ENCODE measurements at places on chromosomes 2 and 18.

GRCh38 chr2:218334531-218334930, 22.1 kb upstream of the CATIP start:
- DNase-seq = no peak

DNA sequence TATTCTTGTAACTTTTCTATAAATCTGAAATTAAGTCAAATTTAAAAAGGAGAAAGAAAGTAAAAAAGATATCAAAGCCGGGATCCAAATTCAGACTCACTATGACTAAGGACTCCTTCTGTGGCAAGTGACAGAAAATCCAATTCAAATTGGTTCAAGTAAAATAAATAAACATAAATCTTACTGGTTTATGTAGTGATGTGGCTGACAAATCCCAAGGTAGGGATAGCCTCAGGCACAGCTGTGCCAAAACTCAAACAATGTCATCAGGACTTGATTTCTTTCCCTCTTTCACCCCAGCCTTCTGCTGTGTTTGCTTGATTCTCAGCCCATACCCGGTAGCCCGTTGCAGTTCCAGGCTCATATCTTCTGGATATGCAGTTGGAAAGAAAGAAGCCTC, 284.6 kb downstream of the SP3 start:
- DNase-seq = no peak

DNA sequence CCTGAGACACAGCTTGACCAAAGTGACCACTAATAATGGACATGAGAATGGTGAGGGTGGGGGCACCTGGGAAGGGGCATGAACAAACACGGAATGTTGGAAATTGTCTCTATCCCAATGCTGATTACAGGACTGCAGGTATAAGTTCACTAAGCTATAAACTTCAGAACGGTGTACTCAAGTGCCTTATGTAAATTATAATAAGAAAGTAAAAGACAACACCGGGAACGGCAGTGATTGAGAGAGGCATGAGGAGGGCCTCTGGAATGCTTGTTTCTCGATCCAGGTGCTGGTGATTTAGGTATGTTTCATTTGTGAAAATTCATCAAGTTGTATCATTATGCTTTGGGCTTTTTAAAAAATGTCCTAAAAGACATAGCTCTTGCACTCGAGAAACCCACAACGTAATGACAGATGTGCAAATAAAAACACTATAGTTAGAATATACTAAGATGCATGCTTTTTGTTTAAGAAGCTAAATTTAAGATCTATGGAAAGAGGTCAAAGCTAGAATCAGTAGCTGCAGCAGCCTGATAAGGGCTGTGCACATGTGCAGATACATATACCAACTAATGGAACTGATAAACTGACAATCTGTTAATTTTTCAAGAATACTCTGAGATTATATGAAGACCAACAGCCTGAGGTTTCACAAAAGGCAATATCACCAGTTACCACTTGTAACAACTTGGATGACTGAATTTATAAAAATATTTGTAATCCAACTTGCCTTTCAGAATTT, 7.6 kb downstream of the HIBCH start:
- no peak for DNase-seq

- no peak for DNase-seq
Observed at GRCh38 chr2:77104554-77104953, 417.6 kb downstream of the LRRTM4 start.

DNA sequence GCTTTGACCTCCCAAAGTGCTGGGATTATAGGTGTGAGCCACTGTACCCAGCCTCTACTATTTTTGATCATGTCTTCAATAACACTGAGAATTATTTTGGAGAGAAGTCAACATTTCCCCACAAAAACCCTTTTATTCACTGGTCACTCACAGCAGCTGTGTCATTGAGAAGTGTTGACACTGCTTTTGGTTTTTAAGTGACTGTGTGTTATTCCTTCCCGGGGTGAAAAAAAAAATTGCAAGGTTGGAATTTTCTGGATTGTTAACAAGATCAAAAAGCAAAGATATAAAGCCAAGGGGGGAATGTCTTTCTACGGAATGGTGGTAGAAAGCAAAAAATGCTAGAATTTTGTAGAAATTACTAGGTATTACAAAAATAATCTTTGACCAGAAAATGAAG, 61.5 kb downstream of the TANC1 start:
- DNase-seq = no peak

DNA sequence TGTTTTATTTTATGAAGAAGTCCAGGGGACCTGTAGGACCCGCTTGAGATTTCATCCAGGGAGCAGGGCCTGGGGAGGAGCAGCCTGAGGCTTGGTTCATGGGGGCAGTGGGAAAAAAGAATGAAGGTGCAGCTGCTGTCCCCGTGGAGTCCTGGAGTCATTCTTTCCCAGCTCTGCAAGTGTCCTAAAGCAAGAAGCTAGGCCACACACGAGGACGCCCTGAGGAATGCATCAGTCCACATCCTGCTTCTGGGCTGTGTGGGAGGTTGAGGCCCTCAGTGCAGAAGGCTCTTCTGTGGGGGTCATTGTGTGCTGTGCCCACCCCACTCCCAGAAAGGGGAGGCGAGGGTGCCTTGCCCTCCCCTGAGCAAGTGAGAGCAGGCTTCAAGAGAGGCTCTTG, 179.9 kb upstream of the HS6ST1 start:
- DNase-seq = no peak

DNA sequence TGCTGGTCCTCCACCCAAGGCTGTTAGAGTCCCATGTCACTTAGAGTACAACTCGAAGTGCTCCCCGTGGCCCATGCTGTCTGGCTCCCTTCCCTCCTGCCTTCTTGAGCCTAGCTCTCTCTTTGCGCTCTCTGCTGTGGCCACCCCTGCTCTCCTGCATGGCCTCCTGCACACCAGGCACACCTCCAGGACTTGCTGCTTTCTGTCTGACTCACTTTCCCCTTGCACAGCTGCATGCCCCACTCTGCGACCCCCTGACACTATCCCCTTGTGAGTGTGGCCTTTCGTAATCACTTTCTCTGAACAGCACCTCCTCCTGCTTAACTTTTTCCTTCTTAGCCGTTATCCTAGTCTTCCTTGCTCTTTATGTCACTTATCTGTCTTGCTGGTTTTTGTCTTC, 343.6 kb downstream of the TGIF1 start:
- no peak for DNase-seq

GRCh38 chr18:62634979-62635630, 80.2 kb upstream of the PHLPP1 start:
- DNase-seq = no peak

GRCh38 chr2:136288249-136288648, 170.3 kb upstream of the CXCR4 start:
- no peak for DNase-seq

GRCh38 chr2:150783896-150784295, 296.4 kb upstream of the RND3 start:
- no peak for DNase-seq

DNA sequence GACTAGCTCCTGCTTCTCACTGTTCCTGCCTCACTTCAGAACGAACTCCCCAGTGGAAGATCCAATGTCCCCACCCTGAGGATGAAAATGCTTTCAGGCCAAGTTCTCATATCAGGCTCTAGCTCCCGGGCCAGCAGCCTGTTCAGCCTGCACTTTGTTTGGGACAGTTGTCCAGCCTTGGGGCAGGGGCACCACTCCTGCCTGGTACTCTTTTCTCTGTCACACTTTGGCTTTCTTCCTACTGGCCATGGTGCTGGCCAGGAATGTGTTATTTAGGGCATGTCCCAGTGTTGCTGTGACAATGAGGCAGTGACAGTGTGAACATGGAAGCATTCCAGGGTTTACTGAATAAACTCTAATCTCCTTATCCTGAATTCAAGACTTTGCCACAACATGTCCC, 154.1 kb downstream of the GALNT14 start:
- no peak for DNase-seq

DNA sequence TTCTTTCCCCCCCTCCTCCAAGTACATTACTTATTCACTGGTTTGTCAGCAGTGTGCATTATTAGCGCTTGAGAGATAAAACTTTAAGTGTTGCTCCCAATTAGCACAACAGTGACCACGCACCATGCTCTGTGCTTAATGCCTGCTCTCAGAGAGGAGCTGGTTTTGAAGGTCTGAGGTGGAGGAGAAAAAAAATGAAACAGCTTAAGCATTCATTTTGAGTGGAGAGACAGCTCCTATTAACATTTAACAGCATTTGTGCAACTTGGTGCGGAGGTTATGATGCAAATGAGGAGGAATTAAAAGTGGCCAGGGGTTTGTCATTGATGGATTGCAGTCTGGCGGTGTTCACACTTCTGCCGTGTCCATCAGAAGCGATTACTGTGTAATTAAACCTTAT, 141.8 kb downstream of the FIGN start:
- no peak for DNase-seq

DNA sequence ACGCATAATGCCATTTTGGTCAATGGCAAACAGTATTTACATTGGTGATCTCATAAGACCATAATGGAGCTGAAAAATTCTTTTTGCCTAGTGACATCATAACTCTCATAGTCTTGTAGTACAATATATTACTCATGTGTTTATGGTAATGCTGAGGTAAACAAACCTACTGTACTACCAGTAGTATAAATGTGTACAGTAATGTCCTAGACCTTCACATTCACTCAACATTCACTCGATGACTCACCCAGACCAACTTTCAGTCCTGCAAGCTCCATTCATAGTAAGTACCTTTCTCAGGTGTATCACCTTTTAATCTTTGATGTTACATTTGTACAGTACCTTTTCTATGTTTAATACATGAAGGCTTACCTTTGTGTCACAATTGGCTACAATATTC, 558.2 kb upstream of the PIK3C3 start:
- no peak for DNase-seq

- DNase-seq = peak; percentile 90
Observed at GRCh38 chr2:3651691-3652648, 6.0 kb upstream of the ALLC start.

DNA sequence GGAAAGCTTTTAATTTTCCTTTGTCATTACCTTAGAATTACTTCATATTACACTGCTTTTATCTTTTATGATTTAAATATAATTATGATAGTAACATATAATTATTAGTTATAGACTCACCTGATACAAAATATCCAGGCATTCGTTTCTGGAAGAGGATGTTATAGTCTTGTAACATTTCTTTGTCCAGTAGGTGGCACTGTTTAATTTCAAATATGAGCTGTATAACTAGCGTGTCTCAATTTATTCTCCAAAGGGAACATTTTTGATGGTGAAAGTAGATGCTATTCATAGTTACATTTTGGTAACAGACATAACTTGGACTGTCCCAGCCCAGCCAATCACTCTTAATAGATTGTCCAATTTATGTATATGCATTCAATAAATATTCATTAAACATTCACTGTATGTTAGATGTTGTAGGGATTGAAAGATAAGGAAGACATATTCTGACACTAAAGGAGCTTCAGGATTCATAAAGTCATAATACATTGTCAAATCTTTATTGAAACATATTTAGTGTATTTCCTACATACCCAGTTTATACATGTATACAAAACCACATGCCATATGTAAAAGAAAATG, 19.2 kb downstream of the DAW1 start:
- DNase-seq = peak; percentile 41

DNA sequence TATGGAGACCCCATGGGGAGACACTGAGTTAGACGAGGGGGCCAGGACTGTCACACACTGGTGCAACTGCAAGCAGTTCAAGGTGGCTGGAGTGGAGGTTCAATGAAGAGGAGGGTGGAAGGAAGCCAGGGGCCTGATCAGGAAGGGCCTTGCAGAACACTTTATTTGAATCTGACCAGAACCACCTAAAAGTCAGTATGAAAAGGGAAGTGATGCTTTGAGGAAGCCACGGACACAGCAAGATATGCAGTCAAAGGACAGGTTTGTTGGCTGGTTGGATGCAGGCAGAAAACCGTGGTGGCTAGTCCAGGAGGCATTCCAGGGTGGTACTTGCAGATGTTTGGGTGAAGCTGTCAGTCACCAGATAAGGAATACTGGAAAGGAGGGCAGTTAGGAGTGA, 3.5 kb upstream of the FAM124B start:
- DNase-seq = no peak

- DNase-seq = no peak
Observed at GRCh38 chr2:101720732-101721131, 23.2 kb downstream of the MAP4K4 start.

DNA sequence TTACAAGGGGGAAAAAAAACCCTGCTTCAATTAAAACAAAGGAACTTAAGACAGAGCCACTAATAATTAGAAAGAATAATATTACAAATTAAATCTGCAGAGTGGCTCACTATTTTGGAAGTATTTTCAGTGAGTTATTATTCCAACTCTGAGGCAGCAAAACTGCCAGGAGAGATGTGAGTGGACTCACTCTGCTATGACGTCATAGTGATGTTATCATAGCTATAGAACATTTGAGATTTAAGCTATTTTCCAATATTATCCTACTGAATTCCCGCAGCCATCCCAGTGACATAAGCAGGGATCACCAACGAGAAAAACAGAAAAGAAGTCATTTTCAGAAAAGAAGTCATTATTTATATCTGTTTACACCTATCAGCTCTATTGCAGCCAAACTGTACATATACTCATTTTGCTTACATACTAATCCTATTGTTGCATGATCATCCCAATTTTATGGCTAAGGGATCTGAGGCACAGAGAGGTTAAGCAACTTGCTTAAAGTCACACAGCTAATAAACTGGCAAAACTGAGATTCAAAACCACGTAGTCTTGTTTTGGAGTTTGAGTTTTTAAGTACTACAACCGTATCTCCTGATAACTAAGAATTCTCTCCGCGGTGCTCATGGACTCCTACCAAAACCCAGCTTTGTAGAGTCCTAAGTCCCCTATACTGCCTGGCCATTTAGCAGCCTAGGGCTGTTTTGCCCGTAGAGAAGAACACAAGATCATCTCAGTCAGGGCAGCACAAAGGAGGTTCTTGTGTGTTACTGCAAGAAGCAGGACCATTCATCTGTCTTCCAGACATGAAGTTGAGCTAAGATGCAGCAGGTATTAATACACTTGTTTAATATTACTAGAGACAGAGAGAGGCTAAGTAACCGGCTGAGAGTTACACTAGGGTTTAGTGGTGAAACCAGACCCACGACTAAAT, 299.8 kb downstream of the TCF4 start:
- DNase-seq = no peak

- DNase-seq = no peak
Observed at GRCh38 chr2:64455545-64455944, 1.6 kb downstream of the LGALSL start.

DNA sequence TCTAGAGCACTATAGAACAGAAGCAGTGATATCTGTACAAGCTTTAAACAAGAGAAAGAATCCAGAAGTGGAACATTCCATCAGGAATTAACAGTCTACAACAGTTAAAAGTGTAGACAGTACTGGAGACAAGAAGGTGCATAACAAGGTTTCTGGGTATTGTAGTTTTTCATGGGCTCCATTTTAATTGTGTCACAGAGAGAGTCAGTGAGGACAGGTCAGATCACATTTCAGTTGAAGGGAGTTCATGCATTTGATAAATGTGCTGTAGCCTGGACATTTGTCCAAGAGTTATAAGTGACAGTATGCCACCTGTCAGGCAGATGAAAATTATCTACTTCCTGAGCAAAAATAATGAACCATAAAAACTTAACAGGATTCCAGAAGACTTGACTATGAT, 328.6 kb downstream of the CNTNAP5 start:
- no peak for DNase-seq

DNA sequence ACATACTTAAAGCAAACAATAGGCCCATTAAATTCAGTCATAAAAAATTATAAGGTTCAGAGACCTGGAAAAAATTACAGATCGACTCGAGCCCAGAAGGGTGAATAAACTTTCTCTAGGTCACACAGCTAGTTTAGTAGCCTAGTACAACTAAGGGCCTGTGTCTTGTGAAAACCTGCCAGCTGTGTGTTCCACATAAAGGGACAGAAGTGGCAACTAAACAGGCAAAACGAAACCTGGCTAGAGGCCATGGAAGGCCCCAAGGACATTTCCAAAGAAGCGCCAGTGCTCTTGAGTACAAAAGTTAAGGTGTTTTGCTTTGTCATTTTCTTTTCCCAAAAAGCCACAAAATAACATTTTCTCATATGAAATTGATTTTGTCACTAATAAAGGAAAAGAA, 164.9 kb downstream of the L3MBTL4 start:
- DNase-seq = no peak
